ENCODE measurements at places on chromosomes 2 and 18.

DNA sequence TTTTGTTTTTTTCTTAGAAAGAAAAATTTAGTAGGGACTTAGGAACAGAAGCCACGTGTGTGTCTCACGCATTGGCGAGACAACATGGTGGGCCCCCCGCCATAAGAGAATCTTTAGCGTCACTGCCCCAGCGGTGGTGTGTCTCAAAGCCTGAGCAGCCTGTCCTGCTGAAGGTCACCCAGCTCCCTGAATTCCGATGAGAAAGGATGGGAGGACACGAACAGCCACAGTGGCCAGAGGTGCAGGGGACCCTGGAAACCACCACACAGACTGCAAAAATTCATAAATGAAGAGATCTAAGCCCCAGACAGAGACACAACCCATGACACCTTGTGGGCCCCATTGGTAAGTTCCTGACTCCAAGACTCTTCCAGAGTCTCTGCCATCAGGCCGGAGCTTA lies 266.1 kb upstream of the RAB6C start:
- no peak for DNase-seq

GRCh38 chr2:58416696-58417095 lies 175.6 kb upstream of the FANCL start:
- DNase-seq, result no peak

- no peak for DNase-seq
These were observed 393.0 kb upstream of the SALL3 start for GRCh38 chr18:78586586-78586985.

GRCh38 chr2:217669831-217670230 lies 333.0 kb downstream of the TNS1 start:
- DNase-seq, result no peak

DNA sequence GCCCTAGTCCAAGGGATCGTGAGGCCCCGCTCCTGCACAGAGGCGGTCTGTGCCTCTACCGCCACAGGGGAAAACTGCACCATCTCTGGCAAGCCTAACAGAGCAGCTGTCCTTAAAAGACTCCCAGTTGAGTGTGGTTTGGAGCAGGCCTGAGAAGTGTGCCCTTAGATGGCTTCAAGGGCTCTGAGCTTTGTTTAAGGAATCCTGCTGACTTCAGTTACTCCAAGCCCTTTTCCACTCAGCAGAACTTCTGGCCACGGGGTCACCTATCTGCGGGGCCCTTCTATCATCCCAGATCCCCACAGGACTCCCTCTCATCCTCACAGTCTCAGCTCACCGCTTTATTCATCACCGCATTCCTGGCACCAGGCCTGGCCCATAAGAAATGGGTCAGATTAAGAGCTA lies 131.5 kb downstream of the CCDC74A start:
- DNase-seq, result no peak

DNA sequence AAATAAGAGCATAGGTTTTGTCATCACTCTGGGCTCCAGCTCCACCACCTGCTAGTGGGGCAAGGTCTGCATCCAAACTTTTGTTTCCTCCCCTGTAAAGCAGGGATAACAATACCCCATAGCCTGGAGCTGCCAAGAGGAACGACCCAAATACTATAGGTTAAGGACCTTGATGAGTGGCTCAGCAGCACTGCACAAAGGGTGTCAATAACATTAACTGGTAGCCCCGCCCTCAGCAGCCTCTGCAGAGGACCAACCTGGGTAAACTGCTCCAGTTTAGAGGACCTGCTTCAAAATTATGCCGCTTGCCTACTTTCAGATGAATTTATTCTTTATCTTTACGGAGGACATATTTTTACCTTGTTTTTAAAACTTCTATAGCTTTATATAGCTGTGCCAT lies 65.8 kb upstream of the RIOK3 start:
- DNase-seq, result no peak

- DNase-seq, result no peak
These were observed 135.2 kb upstream of the RBMS1 start for GRCh38 chr2:160628811-160629210.

- no peak for DNase-seq
These were observed 79.5 kb downstream of the TMEM163 start for GRCh38 chr2:134639265-134639664.

- DNase-seq, result no peak
These were observed 72.2 kb downstream of the CAB39 start for GRCh38 chr2:230784795-230785194.

GRCh38 chr18:54558609-54559585 lies 32.1 kb upstream of the DYNAP start:
- no peak for DNase-seq

GRCh38 chr2:7725171-7725849 lies 808.1 kb downstream of the RNF144A start:
- DNase-seq, result no peak

GRCh38 chr2:230927711-230928341 lies 2.8 kb upstream of the GPR55 start:
- DNase-seq, result no peak
